ENCODE measurements at places on chromosomes 7 and 10.

- DNase-seq: no peak
Measured at GRCh38 chr7:27923642-27923980, 183.6 kb downstream of the TAX1BP1 start.

DNA sequence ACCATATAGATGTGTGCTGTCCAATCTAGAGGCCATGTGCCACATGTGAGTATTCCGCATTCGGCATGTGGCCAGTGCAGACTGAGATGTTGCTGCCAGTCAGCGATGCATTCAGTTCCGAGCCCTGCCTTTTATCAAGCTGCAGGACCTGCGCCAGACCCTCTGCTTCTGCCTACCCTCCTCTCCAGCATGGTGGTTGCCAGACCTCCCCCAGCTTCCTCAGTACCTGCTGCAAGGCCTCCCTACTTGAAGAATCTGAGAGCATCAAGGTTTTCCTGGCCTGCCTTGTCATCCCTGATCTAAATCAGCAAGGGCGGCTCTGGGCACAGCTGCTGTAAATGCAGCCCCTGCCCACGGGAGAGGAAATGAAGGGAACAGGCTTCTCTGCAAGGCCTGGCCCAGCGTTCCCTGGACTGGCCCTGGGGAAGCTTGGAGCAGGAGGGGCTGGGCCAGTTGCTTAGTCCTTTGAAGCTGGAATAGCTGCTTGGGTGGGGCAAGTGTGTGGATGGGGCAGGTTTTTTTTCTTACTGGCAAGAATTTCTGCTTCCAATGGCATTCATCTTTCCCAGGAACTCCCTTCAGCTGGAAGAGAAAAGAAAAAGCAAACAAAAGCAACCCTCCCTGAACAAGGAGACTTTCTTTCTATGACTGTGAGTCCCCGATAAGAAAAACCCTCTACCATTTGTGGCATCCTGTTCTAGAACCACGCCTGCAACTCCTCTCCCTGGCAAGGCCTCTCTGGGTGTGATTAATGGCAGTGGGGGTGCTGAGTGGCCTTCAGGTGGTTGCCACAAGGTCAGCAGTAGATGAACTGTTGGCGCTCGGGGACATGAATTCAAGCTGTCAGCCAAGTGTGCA lies 93.0 kb downstream of the NHLRC2 start:
- DNase-seq: no peak

- no peak for DNase-seq
Measured at GRCh38 chr10:8315619-8316021, 261.1 kb downstream of the GATA3 start.

DNA sequence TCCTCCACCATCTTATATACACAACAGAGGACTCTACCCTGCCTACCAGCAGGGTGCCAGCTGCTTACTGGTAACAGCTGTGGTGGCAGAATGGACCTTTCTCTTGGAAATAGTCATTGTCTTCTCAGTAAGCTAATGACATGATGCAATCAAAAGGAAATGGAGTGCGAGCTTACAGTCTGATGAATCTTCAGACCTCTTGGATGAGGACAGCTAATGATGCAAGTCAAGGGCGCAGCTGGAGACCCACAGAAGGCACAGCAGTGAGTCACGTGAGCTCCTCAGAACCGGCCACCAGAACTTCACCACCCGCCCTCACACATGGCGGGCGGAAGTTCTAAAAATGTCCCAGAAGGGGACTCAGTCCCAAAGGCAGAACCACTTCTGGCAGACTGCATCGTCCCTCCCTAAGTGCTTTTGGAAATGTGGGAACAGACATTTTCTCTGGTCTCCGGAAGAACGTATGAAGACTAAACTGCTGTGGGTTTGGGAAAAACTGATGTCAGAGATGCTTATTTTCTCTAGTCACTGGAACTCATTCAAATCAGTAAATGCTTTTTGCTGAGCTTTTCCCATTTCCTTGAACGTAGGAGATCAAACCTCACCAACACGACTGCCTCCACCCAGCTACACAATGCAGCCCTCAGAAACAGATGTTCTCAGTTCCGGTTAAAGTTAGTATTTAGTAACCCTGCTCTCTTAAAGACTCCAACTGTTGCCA lies 96.4 kb downstream of the FAS start:
- DNase-seq: no peak

DNA sequence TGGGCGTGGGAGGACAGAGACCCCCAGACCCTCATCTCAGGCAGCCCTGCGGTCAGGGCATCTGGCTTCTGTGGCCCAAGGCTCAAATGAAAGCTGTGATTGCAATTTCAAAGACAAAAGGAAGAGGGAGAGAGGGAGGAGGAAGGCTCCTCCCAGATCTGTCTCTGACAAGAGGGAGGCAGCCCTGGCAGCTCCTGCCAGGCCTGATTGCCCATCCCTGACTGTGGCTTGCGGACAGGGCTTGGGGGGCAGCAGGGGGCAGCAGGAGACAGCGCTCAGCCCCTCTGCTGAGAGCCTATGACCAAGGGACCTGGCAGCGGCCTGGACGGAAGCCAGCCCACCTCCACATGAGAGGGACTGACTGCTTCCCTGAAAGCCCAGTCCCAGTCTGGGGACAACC lies 91.8 kb downstream of the PTPRN2 start:
- no peak for DNase-seq

- DNase-seq: no peak
Measured at GRCh38 chr7:143321734-143322133, 5.8 kb downstream of the CLCN1 start.

DNA sequence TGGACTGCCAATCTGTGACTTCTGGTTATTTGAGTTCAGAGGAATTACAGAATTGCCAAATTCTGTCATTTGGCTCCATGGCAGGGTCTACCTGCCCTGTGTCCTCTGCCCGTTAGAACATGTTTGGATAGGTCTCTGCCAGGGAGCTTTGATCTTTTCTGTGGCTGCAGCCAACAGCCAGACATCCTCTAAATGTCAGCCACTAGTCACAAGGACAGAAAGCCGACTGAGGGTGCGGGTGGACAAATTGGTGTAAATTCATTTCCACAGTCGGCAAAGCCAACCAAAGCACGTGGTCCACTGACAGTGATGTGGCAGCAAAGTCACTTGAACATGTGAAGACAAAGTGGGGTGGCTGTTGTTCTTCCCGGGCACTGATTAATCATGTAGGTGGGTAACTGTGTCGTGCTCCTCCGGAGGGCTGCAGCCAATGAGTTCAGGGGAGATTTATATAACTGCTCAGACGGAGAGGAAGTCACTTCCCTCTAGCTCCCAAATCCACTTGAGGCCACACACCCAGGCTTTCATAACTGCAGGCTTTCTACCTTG lies 26.7 kb upstream of the CAMK1D start:
- no peak for DNase-seq

DNA sequence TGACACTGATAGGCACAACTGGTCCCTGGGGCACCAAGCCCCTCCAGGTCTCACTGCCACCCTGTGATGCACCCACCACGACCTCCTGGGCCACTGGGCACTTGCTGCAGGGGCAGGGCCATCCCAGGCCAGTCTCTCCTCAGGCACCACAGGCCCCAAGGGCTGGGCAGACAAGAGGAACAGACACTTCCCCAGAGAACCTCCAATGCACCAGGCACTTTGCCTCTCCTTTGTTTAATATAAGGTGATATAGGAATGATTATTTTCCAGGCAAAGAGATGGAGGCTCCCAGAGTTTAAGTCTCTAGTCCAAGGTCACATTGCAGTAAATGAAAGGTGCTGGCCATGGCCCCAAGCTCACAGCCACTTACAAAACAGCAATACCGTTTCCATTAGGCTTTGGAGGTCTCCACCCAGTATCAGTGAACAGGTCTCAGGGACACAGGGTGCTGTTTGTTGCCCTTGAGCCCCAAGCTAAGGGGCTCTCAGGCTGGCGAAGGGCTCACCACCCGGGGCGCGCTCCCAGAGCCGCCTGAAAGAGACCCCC lies 4.5 kb downstream of the DEPP1 start:
- DNase-seq: no peak

DNA sequence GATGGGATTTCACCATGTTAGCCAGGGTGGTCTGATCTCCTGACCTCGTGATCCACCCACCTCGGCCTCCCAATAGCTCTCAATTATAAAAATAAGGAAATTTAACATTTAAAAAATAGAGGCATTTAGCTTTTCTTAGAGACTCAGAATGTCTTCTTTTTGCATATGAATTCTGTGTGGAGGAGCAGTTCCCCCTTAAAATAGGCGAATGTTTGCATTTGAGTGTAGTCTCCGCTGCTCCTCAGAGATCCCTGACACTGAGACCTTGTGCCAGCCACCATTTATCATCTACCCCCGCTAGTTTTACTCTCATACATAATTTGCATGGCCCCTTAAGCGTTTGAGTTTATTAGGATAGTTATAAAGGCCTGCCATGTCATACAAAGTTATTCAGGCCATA lies 461.9 kb downstream of the SORCS3 start:
- no peak for DNase-seq

DNA sequence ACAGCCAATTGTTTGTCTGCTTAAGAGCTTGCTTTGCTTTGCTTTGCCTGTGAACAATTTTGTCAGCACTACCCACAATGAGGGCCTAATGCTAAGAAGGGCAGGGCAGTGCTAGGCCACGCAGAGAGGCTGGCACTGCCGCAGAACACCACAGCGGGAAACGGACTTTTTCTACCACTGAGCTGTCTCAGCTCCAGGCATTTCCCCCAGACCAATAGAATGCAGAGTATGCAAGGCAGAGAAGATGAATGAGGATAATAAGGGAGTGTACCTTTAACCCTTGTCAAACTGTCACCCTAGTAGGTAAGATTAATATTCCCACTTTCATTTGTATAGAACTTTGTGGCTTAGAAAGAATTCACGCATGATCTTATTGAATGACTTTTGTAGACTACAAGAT lies 104.5 kb downstream of the SH3PXD2A start:
- no peak for DNase-seq

DNA sequence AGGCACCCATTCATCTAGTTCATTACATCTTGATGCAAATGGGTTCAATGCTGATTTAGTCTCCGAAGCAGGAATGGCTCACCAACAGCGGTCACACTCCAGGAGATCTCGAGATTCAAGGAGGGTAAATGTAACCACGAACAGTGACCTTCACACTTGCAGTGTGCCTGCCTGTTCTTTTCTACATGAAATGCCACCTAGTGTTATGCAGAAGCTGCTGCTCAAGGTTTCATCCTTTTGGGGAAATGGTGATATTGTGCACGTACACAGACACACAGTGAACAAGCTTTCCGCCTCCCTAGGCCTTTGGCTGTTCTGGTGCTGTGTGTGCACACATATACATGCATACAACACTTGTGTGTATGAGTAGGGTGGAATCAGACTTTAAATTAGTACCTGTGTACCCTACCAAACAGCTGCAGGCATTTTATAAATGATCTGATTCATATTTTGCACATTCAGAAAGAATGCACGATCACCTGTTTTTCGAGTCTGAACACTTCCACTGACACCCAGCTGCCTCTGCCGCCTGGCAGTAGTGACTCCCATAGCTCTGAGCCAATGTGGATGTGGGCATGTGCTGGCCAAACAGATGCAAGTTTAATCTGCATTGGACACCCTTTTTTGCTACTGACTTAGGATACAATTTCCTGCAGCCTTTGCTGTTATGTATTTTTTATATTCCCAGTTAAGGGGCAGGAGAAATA lies 100.5 kb downstream of the TACC2 start:
- no peak for DNase-seq

DNA sequence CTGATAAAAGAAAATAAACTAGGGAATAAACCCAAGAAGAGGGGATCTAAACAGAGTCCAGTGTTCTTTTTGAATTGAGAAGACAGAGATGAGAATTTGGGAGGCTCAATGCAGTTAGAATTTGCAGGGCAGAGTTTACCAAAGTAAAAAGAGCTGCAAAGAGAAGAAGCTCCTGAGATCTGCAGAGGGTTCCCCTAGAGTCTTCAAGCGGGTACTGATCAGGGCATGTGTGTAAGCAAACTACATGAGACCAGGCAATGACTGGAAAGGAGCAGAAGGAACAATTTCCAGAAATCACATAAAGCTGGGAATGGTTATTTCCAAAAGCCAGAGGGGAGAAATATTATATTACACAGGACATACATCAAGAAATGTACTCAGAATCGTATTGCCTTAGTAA lies 58.1 kb upstream of the TES start:
- DNase-seq: no peak

- DNase-seq: no peak
Measured at GRCh38 chr10:103800789-103801540, 54.4 kb downstream of the SH3PXD2A start.

DNA sequence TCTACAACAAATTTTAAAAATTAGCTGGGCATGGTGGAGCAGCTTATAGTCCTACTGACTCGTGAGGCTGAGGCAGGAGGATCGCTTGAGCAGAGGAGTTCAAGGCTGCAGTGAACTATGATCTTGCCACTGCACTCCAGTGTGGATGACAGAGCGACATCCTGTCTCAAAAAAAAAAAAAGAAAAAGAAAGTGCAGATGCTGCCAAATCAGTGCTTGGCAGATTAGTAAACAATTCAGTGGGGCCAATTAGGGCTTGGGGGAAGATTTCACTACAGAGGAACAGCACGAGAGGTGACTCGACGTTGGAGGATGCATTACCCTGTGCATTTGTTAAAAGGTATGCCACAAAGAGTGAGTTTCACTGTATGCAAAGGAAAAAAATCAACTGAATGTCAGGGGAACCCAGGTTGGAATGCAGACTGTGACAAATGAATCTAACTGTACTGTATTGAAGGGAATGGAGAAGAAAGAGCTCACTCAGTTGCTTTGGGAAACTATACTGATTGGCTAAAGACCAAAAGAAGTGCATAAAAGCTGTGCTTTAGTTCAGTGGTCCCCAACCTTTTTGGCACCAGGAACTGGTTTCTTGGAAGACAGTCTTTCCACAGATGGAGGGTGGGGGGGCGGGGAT lies 31.6 kb downstream of the GARIN1A start:
- no peak for DNase-seq

DNA sequence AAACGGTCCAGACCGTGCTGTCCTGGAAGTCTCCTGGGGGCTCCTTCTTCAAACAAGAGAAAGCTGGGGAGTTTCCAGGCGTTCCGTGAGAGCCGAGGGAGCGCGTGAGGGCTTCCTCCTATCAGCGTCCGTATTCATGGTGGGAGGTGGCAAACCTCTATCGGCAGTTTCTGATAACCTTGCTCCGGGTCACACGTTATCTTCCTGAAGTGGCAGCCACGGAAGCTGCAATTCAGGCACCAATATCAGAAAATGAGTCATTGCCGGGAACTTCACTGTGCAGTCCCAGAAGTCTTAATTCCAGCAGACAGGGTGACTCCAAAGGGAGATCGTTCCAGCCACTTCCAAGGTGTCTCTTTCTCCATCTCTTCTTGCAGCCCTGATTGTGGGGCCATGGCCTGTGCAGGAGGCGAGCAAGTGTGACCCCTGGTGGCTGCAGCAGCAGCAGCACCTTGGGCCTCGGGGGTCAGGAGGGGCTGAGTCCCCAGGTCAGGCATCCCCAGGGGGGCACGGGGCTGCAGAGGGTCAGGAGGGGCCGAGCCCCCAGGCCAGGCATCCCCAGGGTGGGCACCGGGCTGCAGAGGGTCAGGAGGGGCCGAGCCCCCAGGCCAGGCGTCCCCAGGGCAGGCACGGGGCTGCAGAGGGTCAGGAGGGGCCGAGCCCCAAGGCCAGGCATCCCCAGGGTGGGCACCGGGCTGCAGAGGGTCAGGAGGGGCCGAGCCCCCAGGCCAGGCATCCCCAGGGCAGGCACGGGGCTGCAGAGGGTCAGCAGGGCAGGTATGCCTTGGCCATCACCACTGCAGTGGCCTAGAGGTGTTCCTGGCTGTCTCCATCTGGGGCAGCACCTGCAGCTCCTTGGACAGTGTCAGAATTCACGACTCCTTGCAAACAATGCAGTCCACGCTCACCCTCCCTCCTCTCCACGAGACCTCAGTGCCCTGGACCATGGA lies 538.7 kb downstream of the DNAJB6 start:
- DNase-seq: no peak

- no peak for DNase-seq
Measured at GRCh38 chr10:106857213-106857612, 307.3 kb downstream of the SORCS1 start.

- DNase-seq: no peak
Measured at GRCh38 chr7:112361154-112361553, 89.1 kb upstream of the IFRD1 start.

GRCh38 chr7:74527842-74528241 lies 74.1 kb downstream of the GTF2IRD1 start:
- DNase-seq: no peak
